ENCODE measurements at places on chromosomes 3 and 15.
A peak's percentile ranks its signal among the peaks of the same experiment; 100 is the strongest.

DNA sequence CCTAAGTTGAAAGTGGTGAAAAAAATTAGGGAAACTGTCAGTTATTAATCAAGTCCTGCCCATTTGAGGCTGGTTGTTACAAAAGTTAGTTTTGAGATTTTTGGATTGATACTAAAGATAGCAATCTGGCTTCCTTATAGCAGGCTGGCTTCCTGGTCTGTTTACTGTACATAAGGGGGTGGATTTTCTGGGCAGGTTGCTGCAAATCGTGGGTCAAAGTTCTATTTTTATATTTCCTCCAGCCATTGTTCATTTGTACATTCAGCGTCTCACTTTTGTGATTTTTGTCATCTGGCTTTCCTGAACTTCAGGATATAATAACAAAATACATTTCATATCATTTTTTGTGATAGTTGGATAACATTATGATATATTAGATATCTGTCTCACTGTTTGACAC lies 49.5 kb downstream of the CLDN1 start:
- DNase-seq = no peak

- peak; percentile 16 for DNase-seq
These were observed 1.7 kb downstream of the STOML1 start for GRCh38 chr15:73990250-73991005.

GRCh38 chr15:46232471-46232870 lies 597.6 kb downstream of the SQOR start:
- no peak for DNase-seq

- DNase-seq = no peak
These were observed 3.3 kb upstream of the SKIC8 start for GRCh38 chr15:78302579-78303312.

DNA sequence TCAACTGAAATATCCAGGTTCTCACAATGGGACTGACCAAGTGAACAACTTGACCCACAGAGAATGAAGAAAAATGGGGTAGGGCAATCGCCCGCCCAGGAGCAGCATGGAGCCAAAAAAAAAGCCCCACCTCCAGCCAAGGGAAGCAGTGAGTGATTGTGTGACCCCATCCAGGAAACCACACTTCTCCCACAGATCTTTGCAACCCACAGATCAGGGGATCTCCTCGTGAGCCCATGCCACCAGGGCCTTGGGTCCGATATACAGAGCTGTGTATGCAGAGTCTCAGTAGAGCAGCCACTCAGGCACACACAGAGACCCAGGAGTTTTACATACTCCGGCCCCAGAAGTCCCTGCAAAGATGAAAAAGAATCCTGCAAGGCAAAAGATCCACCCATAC lies 35.7 kb downstream of the PYGO1 start:
- no peak for DNase-seq

All from NCI-H1092 (cell line).